CD4-positive, alpha-beta T cell treated with Interleukin-6 at 100 ng/mL for 8 hours (primary cell): ENCODE measurements at places on chromosomes 4 and X.

- peak; percentile 42 for DNase-seq
These were observed 27.2 kb upstream of the SEC24B start for GRCh38 chr4:109406337-109406931.

GRCh38 chrX:150849996-150850720, 48.3 kb downstream of the CD99L2 start:
- no peak for DNase-seq

GRCh38 chr4:41989994-41990364, 351 bp upstream of the SLC30A9 start:
- DNase-seq, result no peak

DNA sequence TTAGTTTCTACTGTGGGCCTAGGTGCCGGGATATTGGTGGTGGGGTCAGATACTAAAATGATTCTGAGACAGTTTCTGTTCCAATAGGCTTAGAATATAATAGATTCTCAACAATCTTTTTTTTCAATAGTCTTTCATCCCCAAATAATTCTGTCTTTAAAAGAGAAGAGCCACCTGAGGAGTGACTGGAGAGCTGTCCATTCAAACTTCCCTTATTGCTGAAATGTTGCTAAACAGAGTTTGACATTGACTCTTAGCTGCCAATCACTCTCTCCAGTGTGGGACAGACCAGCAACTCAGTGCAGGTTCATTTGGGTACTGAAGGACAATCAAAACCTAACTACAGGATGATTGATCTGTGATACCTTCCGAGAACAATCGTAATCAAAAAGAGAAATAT, 12.4 kb upstream of the ADH7 start:
- no peak for DNase-seq

GRCh38 chr4:10554121-10554520, 96.9 kb upstream of the ZNF518B start:
- no peak for DNase-seq

GRCh38 chr4:15794905-15795304, 16.8 kb downstream of the CD38 start:
- no peak for DNase-seq

GRCh38 chrX:148051973-148052372, 70.8 kb downstream of the FMR1NB start:
- no peak for DNase-seq

GRCh38 chr4:62917649-62918048, 1491.6 kb downstream of the TECRL start:
- no peak for DNase-seq

GRCh38 chr4:188194421-188194820, 55.2 kb downstream of the TRIML1 start:
- DNase-seq, result no peak

DNA sequence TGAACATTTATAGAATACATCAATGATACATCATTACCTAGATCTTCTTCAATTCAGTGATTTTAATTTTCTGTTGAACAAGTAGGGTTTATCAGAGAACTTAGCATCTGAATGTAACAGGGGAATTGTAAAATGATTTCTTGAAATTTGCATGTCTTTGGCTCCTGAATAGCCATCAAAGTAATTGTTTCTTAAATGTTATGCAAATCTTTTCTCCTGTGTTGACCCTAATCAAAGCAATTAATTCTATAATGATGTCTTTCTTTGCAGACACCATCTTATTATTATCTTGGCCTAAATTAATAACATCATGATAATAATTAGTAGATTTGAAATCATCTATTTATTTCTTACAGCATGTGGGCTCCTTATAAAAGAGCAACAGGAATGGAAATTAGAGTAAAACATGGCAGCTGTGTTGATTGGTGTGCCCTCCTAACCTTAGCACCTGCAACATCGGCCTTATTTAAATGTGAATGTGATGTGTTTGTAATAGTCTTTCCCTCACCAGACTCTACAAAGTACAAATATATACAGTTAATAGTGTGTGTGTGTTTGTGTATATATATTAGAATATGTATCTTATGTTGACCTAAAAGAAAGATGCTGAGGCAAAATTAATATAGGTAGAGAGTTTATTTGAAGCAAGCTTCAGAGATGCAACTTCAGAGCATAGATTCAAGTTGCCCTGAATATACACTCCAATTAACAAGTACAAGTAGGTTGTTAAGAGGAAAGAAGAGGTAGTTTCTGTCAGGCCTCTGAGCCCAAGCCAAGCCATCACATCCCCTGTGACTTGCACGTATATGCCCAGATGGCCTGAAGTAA, 328.0 kb upstream of the TECRL start:
- no peak for DNase-seq

DNA sequence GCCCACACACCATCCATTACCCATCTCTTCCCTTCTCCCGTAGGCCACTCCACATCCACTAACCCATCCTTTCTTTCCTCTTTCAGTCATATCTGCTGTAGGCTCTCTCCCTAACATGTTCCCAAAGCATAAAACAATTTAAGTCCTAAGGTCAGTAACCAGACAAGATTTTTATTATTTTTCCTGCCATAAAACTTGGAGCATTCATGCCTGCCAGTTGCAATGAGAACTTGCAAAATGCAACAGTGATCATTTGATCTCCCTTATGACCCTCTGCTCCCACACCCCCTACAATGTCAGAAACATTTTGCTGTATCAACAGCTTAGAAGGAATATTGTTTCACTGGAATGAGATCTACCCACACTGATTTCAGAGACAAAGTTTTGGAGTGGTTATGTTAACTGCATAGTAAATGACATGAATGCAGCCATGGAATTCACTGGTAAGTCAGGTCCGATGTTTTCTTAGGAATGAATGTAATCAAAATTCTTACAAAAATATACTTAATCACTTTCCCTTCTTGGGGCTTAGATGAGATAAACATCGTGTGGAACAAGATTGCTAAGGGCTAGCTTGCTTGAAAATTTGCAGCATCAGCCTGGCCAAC, 5.7 kb downstream of the NIPAL1 start:
- no peak for DNase-seq

- no peak for DNase-seq
These were observed 39.6 kb upstream of the BBS12 start for GRCh38 chr4:122692641-122693520.

DNA sequence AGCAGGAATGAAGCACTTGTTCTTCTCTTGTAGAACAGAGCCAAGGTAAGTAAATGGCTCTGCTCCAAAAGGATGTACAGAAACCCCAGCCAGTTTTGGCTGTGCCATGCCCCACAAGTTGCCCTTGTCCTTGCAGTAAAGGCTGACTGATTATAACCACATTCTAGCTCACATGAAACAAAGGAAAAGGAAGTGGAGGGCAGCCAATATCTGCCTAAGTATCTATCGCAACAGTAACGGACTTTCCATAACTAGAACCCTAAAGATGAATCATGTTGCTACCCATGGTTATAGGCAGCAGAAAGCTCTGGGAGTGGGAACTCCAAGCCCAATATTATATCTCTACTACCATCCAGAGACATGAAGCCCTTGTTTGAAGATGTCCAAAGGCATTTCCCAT, 95.7 kb downstream of the COMMD8 start:
- DNase-seq, result no peak

DNA sequence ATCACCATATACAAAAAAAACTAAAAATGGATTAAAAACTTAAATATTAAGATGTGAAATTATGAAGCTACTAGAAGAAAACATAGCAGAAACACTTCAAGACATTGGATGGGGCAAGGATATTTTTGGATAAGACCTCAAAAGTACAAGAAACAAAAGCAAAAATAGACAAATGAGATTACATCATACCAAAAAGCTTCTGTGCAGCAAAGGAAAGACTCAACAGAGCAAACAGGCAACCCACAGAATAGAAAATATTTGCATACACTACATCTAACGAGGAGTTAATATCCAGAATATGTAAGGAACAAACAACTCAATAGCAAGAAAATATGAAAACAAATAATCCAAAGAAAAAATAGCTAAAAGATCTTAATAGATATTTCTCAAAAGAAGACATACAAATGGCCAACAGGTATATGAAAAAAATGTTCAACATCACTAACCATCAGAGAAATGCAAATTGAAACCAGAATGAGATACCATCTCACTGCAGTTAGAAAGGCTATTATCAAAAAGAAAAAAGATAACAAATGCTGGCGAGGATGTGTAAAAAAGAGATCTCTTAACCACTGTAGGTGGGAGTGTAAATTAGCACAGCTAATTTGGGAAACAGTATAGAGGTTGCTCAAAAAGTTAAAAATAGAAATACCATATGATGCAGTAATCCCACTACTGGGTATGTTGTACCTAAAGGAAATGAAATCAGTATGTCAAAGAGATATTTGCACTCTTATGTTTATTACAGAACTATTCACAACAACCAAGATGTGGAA, 17.8 kb upstream of the LRCH2 start:
- DNase-seq, result no peak

- no peak for DNase-seq
These were observed 484.5 kb downstream of the PDGFC start for GRCh38 chr4:156487107-156487506.

DNA sequence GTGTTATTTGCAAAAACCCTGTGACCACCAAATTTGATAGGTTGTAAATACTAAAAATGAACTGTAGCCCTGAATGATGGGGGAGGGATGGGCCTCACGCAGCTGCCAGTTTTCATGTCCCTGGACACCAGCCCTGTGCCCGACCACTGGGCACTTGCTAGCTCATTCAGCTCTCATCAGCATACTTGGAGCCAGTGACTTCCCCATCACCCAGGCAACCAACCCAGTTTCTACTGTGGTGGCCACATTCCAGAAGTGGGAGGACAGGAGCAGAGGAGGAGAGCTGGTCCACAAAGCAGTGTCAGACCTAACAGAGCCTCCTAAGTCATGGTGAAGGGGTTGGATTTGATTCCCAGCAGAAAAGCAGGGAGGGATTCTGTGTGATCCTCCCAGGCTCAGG, 128.2 kb downstream of the CPEB2 start:
- DNase-seq, result no peak

- no peak for DNase-seq
These were observed 15.3 kb downstream of the GPC3 start for GRCh38 chrX:133970076-133970475.

GRCh38 chrX:17944833-17945497, 83.9 kb upstream of the RAI2 start:
- DNase-seq, result no peak

GRCh38 chrX:138082251-138082650, 516.3 kb downstream of the ZIC3 start:
- no peak for DNase-seq

GRCh38 chrX:75603833-75604232, 81.0 kb upstream of the ZDHHC15 start:
- DNase-seq, result peak; percentile 19

DNA sequence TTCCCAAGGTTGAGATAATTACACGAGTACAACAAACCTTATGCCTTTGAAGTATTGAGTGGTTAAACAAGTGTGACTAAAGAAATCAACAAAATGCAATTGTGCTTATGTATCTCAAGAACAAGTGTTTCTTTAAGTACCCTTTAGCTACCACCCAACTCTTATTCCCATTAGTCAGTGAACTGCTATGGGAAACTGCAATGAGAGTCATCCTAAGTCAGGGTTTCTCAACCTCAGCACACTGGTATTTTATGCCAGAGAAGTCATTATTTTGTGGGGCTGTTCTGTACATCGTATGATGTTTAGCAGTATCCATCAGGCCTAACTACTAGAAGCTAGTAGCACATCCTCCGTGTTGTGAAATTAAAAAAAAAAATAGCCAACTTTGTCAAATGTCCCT, 549.1 kb upstream of the BOD1L1 start:
- no peak for DNase-seq

GRCh38 chrX:1453951-1454785, 1.5 kb upstream of the ASMTL start:
- peak; percentile 86 for DNase-seq

GRCh38 chr4:92488496-92488895, 184.7 kb downstream of the GRID2 start:
- no peak for DNase-seq

DNA sequence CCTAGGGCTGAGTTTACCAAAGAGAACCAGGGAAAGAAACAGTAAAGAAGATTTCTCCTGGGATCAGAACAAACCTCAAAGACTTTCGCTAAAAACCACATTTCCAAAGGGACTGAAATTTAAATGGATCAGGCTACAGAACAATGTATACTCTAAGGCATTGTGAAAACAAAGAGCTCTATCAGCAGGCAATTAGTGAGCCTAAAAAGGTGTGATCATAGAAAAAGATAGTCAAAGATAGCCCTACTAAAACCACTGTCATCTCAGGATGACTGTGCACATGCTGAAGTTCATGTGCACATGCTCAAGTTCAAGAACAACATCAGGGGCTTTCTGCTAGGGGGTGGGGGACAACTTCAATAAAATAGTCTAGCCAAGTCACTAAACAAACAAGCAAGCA, 12.9 kb upstream of the SMIM10L2A start:
- no peak for DNase-seq

DNA sequence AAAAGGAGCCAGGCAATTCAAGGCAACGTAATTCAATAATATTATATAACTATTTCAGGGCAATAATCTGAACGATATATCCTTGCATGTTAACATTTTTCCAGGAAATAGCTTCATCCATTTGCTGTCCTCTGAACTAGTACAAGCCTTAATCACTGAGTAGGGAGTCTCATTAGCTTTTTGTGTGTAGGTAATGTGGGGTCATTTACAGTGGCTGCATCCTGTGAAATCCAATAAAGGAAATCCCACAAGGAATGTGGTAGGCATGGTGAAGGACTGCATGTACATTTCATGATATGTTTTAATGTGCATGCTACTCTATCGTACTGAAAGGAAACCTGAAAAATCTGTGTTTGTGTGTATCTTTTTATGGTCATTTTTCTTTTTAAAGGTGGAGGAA, 103.5 kb downstream of the SLC4A4 start:
- no peak for DNase-seq

- DNase-seq, result no peak
These were observed 18.5 kb downstream of the ATP5ME start for GRCh38 chr4:655464-656151.

- DNase-seq, result no peak
These were observed 406.5 kb downstream of the RPA4 start for GRCh38 chrX:97290199-97290598.

DNA sequence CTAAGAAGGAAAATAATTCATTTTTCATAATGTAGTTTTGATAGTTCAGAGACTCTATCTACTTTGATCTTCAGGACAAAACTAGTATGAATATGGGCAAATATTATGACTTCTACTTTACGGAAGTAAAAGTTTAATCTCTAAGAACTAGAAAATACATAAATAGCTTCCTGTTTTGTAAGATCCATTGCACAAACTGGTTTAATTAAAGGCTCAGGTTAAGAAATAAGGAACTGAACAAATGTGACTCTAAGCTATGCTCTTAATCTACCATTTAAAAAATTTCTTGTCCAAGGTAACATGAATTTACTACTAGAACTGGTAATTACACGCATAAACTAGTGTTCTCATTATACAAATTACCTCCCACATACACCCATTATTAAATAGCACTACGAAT, 360.6 kb downstream of the INPP4B start:
- DNase-seq, result no peak

DNA sequence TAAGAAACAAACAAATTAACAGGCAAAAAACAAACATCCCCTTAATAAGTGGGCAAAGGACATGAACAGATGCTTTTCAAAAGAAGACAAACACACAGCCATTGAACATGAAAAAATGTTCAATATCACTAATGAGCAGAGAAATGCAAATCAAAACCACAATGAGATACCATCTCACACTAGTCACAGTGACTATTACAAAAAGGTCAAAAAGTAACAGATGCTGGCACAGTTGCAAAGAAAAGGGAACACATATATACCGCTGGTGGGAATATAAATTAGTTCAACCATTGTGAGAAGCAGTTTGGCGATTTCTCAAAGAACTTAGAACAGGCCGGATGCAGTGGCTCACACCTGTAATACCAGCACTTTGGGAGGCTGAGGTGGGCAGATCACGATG, 146.1 kb upstream of the NEIL3 start:
- no peak for DNase-seq

GRCh38 chrX:121655276-121655675, 607.9 kb downstream of the GLUD2 start:
- no peak for DNase-seq
